HAP-1 (cell line): ENCODE measurements at places on chromosomes 5 and 9.

GRCh38 chr9:131661568-131662288 is 78.1 kb downstream of the RAPGEF1 start:
- DNase-seq, result no peak

GRCh38 chr5:59171131-59171530 is 588.3 kb downstream of the RAB3C start:
- DNase-seq, result no peak

GRCh38 chr9:109989296-109989695 is 209.3 kb downstream of the PALM2AKAP2 start:
- no peak for DNase-seq

DNA sequence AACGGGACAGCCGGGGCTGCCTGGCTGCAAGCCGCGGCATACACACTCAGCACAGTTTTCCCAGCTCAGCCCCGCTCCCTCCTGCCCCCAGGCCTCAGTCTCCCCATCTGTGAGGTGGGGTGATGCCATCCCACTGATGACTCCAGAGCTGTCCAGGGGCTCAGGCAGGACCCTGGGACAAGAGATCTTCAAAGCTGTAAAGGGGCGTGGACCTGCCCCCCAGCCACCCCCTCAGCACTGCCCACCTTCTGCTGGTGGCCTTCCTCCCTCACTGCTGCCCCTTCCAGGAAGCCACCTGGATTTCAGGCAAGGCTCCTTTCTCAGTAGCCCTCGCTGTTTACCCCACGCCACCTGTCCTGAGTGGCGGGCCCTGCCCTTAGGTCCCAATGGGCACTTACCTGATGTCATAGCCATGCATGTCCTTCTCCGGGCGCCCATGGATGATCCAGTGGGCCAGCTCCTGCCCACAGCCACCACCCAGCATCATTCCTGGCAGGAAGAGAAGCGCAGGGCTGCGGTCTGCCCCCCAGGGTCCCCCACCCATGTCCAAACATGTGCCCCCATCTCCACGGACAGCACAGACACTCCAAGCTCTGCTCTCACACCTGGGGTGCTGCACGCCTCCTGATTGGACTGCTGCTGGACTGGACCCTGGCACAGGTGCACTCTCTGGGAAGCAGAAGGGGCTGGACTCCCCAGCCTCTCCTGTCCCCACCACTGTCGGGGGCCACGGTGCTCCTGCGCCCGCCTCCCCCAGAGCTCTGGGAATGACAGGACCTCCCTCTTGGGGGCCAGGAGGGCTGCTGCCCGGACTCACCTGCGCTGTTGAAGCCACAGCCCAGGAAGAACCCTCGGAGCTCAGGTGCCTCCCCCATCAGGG is 25.7 kb downstream of the SARDH start:
- DNase-seq, result no peak

- DNase-seq, result no peak
Observed at GRCh38 chr5:98865690-98866089, 63.1 kb downstream of the CHD1 start.

DNA sequence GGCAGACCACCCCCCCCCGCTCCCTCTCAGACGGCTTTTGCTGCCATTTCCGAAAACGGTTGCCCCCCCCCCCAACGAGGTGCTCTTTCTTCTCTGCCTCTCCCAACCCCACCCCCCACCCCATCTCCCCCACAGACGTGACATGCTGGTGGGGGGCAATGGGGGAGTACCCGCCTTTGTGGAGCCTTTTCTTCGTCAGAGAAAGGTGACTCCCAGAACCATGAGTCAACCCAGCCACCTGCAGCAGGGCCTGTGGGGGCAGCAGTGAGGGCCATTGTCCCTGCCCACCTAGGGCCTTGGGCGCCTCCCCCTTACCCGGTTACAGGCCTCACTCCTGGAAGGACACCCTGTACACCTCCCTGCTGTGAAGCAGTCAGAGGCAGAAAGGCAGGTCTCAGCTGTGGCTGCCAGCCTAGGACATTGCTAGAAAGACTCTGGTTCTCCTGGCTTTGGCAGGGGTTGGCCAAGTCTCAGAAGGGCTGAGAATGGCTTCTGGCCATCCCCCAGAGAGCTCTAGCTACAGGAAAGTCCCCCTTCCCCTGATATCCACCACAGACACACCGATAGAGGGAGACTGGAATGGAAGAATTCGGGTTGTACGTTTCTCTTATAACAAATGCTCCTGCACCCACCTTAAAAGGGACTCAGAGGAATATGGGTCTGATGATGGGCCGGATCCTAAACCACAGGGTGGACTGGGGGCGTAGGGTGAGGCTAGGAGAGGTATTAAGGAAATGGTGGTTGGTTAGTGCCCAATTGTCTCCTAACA is 2.2 kb downstream of the DNAJB5 start:
- no peak for DNase-seq

DNA sequence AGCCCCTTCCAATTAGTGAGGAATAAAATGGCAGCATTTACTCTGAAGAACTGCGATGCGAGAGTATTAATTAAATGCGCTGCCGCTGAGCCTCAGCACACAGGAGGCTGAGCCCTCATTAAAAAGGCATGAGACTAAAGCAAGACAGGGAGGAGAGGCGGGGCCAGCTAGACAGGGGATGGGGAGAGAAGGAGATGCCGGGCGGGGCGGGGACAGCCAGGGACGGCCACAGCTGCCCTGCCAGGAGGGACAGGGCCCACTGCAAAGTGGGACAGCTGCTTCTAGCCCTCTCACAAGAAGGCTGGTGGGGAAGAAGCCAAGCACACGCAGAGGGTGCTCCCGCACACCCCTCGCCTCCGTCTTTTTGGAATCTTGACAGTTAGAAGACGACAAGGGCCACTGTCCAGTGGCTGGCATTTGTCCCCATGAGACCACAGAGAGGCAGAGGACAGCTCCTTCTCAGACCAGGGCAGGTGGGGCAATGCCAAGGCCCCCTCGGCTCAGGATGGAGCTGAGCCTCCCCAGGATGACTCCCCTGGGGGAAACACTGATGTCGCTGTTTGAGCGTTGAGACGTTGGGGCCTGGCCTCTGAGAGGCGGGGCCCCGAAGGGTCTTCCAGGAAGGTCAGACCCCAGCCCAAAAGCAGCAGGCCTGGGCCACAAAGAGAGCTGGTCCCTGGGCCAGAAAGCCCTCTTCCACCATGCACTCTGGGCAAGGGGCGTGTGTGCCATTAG is 26.9 kb downstream of the ADAMTS2 start:
- DNase-seq, result no peak

DNA sequence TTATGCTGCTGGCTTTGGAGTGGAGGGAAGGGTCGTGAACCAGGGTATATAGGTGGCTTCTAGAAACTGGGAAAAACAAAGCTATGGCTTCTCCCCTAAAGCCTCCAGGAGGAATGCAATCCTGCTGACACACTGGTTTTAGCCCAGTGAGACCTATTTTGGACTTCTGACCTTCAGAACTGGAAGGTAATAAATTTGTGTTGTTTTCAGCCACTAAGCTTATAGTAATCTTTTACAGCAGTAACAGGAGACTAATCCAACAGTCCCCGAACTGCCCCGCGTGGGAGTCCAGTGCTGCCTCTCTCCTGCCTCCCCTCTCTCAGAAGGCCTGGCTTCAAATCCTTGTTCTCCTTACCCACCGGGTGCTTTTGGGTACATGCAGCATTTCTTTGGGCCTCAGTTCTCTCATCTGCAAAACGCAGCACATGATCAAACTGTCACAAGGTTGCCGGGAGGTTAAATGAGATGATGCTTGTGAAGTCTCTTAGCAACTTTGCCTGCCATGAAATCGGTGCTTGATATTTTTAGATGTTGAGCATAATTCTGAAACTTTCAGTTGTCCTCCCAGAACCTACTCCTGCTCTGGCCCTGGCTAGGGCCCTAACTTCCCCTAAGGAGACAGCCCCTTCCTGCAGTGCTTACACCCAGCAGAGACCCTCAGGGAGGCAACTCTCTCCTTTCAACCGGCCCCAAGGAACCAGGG is 127.3 kb upstream of the BOD1 start:
- no peak for DNase-seq

DNA sequence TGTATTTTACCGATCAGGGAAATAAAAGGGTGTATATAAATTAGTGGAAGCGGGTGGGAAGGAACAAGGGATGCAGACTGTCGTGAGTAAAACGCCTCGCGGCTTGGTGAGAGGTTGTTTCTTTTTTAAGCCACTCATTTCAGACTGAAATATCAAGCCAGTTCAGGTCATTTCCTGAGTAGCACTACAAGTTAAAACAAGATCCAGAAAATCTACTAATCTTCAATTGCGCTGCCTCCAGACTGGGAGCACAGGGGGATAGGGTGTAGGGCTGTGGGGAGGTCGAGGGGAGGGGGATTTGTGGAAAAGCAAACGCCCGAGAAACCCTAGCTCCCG is 140.8 kb downstream of the TSSK1B start:
- DNase-seq, result peak; percentile 20

- no peak for DNase-seq
Observed at GRCh38 chr5:109484597-109484996, 74.8 kb upstream of the PJA2 start.

- no peak for DNase-seq
Observed at GRCh38 chr9:36436909-36437308, 36.8 kb upstream of the RNF38 start.

GRCh38 chr9:18544456-18544855 is 70.5 kb downstream of the ADAMTSL1 start:
- no peak for DNase-seq

GRCh38 chr5:150509992-150510391 is 2.1 kb downstream of the NDST1 start:
- no peak for DNase-seq

- no peak for DNase-seq
Observed at GRCh38 chr5:39159811-39160490, 59.4 kb downstream of the FYB1 start.

DNA sequence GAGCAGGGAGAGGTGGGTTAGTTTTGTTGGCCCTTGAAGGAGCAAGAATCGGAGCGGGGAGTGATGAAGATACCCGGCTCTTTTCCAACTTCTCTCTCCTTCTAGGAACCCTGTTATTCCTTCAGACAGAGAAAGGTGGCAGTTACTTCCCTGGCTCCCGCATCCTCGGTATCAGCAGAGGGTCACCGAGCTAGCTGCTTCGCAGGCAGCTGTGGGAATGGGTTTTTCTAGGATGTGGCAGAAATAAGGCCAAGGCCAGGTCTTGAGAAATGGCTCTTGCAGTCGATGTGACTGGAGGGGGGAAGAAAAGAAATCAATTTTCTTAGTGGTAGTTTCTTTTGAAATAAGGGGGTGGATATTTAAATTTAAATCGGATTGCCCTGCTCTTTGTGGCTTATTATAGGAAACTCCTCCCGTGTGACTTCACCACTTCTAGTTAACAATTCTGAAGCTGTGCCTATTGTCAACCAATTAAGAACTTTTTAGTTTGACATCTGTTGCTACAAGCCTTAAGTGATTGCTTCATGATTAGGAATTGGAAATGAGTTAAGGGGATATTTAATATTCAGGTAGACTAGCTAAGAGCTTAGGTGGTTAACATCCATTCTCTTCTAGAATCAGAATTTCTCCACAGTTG is 1.4 kb downstream of the SAP30L start:
- DNase-seq, result peak; percentile 5

DNA sequence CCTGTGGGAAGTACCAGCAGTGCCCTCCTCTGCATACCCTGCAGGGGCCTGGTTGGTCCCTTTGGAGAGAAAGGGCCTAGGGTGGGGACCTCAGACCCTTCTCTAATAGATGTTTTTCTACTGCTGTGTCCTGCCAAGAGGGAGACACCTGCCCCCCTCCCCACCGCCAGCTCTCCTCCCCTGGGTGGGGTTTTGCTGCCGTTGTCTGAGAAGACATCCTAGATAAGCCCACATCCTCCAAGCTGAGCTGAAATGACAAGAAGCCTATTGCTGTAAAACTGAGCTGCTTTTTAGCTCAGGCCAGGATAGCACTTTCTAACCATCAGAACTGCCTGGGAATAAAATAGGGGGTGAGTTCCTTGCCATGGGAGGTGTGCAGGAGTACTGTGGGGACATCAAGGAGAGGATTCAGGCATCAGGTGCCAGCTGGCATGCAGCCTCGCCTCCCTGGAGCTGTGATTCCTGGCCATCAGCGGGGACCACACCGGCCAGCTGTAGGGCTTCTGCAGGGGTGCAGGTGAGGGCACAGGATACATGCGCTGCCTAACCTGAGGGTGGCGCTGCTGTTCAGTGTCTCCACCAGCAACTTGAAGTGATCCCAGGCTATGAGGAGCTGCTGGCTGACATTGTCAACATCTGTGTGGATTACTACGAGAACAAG is 37.9 kb downstream of the CYFIP2 start:
- no peak for DNase-seq

DNA sequence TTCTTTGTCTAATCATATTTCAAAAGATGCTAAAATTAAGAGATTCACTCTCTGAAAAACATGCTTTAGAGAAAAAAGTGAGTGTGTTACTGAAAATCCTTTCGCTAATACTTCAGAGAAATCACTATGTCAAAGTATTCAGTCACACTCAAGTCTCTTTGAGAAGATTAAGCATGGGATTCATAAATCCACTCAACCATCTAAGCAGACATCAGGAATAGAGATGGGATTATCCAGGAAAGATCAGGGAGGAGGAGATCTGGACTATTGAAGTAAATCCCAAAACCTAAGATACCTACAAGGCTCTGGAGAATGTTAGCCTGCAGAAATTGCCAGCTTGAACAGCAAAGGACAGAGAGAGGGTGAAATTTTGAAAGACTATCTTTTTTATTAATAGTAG is 317.2 kb upstream of the ACO1 start:
- DNase-seq, result no peak

DNA sequence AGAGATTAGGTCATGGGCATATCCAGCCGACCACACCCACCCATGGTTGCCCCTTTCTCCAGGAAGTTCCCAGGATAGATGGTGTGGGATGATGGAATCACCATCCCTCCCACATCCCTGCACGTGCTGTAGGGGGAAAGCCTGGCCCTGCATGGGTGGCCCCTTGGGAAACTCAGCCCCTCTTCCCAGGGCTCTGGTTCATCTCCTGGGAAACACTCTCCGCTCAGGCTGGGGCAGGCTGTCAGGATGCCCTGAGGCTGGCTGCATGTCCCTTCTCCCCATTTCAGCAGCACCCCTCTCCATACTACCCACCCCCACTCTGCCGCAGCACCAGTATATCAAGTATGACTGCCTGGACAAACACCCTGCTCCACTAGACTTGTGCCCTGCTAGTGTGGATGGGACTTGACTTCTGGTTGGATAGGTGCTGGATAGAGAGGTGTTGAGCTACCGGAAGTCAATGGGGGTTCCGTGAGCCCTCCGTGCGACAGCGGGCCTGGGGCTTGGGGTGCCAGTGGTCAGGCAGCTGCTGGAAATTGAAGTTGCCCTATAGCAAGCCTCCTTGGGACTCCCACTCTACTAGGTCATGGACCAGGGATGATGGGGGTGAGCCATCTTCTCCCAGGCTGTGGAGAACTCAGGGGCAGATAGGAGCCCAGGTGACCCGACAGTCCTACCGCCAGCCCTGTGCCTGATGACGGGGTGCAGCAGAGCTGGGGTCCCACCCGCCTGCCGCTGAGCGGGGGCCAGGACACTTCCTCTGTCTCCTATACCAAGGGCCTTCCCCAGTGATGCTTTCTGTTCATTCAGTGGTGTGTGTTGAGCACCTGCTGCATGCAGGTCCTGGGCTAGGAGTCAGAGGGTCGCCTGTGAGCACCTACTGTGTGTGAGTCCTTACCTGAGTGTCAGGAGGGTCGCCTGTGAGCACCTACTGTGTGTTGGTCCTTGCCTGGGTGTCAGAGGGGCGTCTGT is 69.4 kb upstream of the COL5A1 start:
- peak; percentile 12 for DNase-seq

GRCh38 chr5:127609011-127609410 is 39.9 kb upstream of the CTXN3 start:
- DNase-seq, result no peak
